ENCODE measurements at places on chromosomes 2 and 18.

DNA sequence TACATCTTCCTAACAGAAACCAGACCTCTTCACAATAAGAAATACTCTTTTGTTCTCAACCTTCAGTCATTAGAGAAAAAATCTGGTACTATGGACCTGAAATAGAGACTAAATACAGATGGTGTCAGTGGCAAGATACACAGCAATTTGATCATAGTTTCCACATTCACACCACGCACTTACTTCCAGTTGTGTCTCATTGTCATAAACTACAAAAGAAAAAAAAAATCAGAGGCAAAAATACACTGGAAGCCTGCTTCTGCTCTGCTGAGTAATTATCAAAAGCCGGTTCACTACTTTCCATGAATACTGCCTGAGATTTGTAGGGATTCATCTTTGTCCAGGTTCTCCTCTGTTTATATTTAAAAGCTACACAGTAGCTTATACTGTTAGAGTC lies 182.6 kb downstream of the PID1 start:
- no peak for DNase-seq

DNA sequence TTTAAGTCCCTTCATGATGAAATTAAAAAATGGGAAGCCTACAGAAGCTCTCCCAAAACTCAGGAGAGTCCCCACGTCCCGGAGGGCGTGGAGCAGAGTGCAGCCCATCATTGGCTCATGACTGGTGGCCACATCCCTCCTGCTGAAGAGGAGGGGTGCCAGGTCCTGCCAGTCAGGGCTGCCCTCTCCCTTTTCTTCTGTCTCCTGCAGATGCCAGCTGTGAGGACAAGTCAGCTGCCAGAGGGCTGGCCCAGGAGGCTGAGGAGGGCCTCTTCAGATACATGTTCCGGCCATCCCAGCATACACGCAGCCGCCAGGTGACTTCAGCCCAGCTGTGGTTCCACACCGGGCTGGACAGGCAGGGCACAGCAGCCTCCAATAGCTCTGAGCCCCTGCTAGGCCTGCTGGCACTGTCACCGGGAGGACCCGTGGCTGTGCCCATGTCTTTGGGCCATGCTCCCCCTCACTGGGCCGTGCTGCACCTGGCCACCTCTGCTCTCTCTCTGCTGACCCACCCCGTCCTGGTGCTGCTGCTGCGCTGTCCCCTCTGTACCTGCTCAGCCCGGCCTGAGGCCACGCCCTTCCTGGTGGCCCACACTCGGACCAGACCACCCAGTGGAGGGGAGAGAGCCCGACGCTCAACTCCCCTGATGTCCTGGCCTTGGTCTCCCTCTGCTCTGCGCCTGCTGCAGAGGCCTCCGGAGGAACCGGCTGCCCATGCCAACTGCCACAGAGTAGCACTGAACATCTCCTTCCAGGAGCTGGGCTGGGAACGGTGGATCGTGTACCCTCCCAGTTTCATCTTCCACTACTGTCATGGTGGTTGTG lies 2.6 kb downstream of the INHA start:
- no peak for DNase-seq

GRCh38 chr18:54169431-54170403 lies 54.8 kb downstream of the MBD2 start:
- DNase-seq, result no peak

- no peak for DNase-seq
These were observed 15.1 kb downstream of the DDX1 start for GRCh38 chr2:15606481-15607441.

DNA sequence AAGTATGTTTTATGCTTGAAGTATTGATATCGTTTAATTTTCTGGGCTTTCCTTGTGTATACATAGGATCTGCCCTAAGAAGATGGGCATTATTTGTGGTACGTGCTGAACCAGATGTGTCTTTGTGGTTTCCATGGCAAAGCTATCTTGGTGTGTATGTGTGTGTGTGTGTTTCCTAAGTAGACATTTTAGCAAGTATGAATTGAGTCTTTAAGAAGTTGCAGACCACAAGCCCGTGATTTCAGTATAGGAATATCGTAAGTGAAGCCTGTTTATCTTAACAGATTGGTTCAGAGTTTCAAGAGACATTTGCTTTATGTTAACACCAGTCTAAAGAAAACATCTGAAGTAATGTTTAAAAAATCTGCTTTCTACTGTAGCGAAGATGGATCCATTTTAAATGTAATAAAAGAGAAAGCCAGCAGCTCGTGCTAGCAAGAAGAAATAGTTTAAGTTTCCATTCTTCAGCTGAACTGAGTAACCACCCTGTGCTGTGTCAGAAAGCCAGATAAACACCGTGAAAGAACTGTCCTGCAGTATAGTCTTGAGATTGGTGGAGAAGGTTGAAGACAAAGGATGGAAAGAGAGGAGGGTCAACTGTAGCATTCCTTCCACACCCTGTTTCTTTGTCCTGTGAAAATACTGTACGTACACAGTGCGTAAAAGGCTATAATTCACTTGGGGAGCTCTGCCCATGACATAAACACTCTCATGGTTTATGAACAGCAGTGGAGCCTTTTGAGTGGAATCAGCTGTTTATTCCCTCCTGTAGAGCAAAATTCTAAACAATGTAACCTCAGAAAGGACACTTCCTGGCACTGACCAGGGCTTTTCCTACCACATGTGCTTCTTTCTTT lies 91.9 kb upstream of the FOSL2 start:
- no peak for DNase-seq

GRCh38 chr2:159270744-159271379 lies 15.6 kb downstream of the WDSUB1 start:
- DNase-seq, result no peak

GRCh38 chr18:57131101-57131500 lies 15.8 kb upstream of the BOD1L2 start:
- no peak for DNase-seq
